Ammon's horn (tissue), 1 donor: ENCODE measurements at places on chromosomes 4 and X.

GRCh38 chrX:117839544-117839943 is 277.1 kb downstream of the KLHL13 start:
- DNase-seq = no peak

DNA sequence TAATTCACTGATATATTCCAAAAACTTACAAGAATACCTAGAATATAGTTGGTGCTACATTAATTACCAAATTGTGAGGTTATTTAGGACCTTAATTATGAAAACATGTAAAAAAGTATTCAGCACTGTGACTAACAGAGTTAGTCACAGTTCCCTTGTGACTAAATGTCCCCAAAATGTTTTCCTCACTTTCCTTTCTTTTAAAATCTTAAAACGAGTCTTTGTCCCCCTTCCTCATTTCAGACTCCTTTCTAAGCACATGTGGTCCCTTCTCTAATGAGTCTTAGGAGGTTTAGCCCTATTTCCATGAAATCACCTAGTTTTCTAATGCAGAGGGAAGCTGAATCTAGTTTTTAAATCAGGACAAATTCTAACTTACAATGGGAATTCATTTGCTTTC is 175.0 kb downstream of the PPP3CA start:
- DNase-seq = no peak

GRCh38 chr4:152479428-152480026 is 56.4 kb downstream of the FBXW7 start:
- DNase-seq = no peak

DNA sequence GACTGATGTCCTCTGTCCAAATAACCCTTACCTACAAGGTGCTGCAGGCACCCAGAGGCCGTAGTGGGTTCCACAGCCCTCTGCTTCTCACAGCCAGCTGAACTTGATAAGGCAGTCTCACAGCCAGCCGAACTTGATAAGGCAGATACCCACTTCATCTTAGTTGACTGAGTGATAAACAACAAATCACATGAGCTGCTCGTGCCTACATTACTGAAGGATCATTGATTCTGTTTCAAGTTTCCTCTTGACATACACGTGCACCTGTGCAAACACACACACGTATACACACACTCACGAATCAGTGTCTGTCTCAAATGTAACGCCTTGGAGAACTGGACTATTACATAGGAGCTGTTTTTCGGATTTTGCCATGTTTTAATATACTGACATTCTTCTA is 276.3 kb downstream of the DCTD start:
- DNase-seq = no peak

DNA sequence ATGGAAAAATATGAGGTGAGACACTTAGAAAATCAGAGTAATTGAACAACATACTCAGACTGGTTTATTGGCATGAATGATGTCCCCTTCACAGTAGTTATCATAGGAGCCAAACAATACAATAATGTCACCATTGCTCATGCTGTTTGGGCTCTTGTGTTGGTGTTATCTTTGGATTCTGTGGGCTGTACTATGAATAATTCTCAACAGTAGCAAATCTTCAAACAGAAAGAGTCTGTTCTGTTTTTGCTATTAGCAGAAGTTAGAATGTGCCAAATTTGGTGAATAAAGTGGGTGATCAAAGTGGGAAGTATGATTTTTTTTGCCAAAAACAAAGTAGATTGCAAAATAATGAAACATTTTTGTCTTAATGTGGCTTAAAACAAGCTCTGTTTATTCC is 58.3 kb downstream of the GRID2 start:
- DNase-seq = peak; percentile 51
